ENCODE measurements at places on chromosomes 16 and 17.

DNA sequence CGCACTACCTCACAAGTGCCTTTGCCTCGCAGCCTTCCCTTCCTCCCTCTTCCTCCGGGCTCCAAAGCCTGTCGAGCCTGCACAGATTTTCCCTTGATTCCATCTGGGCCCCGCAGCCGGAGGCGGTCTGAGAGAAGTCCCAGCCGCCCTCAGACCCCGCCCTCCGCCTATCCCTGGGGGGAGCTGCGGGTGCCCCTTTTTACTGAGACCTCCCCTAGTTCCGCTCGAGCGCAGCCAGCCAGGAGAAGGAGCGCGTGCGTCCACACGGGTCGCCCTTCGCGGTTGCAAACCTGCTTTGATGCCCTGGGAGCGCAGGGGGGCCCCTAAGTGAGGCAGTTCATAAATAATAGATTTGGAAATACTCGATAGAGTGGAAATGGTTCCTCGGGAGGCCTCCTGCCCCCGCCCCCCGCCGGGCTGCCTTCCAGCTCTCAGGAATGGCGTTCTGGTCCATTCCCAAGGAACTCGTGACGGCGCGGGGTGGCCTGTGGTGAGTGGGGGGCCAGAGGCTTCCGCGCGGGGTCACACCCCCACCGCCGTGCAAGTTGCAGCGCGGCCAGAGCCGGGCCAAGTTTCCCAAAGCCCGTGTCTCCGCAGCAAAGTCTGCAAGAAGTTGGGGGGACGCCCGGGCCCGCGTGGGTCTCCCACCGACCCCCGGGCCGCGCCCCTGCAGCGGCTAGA, 610 bp downstream of the C16orf74 start:
- DNase-seq: peak; percentile 49

- DNase-seq: no peak
Observed at GRCh38 chr16:55263271-55264250, 60.4 kb upstream of the IRX6 start.

- no peak for DNase-seq
Observed at GRCh38 chr17:413016-413350, 60.4 kb upstream of the RPH3AL start.

- no peak for DNase-seq
Observed at GRCh38 chr16:23114131-23114904, 34.9 kb downstream of the USP31 start.

- no peak for DNase-seq
Observed at GRCh38 chr16:89898201-89898967, 20.3 kb upstream of the MC1R start.

- DNase-seq: peak; percentile 48
Observed at GRCh38 chr17:7590743-7591142, 849 bp upstream of the SOX15 start.

DNA sequence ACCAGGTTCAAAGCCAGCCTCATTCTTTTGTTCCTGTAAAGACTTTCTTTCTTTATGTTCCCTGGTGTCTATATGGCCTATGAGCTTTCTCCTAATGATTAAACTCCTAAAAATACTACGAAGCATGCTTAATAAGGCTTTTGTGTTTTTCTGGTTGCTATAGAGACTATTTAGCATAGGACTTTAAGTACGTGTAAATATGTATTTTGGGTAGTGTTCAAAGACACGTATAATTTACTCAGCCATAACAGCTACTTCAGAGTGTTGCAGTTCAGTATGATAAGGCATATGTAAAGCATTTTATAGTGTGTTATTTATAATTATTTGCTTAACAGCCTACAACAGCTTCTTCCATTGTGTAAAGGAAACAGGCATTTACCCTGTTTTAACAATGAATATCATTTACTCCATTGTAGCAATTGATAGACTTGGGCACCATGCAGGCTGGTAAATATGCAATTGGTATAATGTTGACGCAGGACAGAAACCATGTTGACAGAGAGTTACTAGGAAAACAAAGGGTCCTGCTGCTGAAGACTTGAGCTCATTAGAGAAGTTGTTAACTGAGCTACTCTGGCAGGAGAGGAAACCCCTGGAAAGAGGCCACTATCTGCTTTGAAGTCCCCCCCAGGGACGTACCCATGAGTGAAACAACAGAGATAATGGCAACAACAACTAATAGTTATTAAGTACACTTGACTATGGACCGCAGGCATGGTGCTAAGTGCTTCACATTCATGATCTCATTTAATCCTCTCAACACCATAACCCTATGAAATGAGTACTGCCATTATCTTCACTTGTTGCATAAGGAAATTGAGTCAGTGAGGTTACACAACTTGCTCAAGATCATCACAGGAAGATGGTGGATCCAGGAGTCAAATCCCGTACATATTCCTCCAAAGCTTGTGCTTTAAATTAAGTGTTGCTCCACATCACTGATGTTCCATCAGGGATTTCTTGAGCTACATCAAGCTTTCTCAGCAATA, 342.2 kb upstream of the DYNLRB2 start:
- DNase-seq: no peak

DNA sequence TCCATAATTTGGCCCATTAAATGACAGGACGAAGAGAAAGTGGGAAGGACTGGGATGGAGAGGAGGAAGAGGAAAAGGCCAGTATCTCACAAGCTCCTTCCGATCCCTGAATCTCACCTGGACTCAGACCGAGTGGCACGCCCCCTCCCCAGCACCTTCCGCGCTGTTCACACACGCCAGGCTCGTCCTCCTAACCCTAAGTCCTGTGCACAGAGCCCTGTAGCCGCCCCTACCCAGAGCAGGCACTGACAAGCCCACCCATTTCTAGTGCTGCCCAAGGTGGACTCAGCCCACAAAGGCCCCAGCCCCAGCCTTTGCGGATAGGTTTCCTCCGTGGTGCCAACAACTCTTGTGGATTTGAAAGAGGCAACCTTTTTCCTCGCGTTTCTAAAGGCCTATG, 9.2 kb downstream of the HS3ST3B1 start:
- DNase-seq: no peak

DNA sequence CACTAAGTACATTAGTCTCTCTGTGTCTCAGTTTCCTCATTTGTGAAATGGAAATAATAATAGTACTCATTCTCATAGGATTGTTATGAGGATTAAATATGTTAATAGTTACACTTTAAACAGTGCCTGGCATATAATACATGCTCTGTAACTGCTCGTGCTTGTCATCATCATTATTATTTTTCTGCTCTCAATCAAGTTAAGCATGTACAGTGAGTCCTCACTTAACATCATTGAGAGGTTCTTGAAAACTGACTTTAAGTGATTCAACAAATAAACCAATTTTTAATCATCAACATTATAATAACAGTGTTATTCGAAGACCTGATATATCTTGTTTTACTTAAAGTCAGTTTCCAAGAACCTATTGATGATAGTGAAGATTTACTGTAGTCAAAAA, 322.3 kb downstream of the ZFHX3 start:
- DNase-seq: no peak

- peak; percentile 12 for DNase-seq
Observed at GRCh38 chr16:47905771-47906170, 250.0 kb downstream of the ABCC12 start.

DNA sequence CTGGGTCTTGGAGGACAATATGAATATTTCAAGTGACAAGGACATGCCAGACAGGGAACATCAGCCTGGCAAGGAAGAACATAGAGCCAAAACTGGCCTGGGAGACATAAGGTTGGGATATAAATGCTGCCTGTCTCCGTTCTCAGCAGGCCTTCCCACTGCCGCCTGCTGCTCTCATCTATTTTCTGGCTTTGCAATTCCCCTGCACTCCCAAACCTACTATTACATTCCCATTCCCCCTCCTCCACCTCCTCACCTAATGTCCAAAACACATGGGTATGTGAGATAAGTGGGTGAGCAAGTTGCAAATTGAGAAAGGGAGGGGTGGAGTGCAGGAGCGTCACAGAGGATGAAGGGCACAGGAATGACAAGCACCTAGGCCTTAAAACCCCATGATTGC, 244.3 kb upstream of the CDH8 start:
- no peak for DNase-seq

DNA sequence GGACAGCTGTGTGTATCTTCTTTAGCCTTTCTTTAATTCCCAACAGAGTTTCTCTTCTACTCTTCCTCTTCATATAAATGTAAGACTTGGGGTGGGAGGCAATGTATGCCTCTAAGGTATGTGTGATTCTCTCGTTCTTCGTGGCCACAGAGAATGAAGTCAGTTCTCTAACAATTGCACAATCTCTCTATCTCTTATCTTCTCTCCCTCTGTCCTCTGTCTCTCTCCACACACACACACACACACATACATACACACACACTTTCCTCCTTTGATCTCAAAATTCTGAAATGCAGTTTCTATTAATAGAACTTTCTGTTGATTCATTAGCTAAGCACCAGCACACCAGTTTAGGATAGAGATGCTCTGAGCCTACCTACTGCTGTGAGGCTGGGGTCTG, 615.7 kb upstream of the SALL1 start:
- no peak for DNase-seq

GRCh38 chr16:31010585-31011325, at the start of gene STX1B:
Gene STX1B (minus strand): TSS chr16:31010638. CDS start chr16:31010396, 242 bp downstream.
- DNase-seq: no peak

DNA sequence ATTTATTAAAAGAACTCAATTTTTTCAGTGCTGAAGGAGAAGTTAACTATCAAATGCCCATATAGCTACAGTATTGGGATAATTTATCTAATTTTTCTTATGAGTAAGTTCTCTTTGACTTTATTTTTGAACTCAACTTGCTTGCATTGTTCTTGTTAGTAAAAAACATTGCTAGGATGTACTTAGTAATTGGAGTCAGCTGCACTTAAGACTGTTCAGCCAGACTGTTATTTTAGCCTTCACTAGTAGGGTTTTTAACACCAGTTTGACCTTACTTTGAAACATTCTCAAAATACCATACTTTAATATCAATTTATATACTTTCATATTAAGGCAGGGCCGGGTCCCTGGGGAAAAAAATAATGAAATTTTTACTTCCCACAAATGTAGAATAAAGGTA, 256.6 kb upstream of the TBX2 start:
- DNase-seq: no peak

- DNase-seq: peak; percentile 42
Observed at GRCh38 chr17:66354472-66354871, 52.1 kb downstream of the PRKCA start.

- DNase-seq: peak; percentile 40
Observed at GRCh38 chr17:48254896-48255295, 147.3 kb downstream of the SNX11 start.

- no peak for DNase-seq
Observed at GRCh38 chr17:32479074-32479617, 7.6 kb upstream of the CDK5R1 start.

DNA sequence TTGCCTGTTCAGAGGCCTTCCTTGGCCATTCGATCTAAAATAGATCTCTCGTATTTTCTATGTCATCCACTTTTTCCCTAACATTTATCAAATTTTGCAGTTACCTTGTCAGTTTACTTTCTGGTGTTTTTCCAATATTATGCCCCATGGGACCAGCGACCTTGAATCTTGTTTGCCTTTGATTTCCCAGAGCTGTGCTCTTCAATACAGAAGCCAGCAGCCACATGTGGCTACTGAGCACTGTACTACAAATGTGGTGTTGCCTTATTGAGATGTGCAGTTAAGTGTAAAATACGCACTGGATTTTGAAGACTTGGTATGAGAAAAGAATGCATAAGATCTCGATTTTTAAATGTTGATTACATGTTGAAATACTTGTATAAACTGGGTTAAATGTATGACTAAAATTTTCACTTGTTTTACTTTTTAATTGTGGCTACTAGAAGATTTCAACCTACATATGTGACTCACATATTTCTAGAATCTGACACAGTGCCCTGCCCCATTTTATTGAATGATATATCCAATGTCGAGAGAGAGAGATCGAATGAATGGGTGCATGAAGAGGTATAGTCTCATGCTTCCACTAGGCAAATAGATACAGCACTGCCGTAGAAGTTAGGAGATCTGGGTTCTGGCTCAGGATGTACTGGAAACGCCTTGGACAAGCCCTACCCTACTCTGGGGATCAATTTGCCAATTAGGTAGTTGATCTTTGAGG, 824 bp upstream of the PSME3 start:
- DNase-seq: no peak

DNA sequence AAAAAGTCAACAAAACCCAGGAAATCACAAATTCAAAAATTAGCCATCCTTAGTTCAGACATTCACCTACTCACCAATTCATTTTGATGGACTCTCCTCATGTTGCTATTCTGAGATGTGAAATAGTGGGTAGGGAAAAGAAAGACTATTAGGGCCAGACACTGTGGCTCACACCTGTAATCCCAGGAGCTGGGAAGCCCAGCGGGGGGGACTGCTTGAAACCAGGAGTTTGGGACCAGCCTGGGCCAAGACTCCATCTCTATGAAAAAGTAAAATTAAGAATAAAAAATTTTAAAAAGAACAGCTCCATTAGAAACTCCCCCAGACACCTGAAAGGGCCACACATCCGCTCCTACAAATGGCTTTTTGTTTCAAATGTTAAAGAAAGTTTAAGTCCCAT, 21.4 kb downstream of the UBE2O start:
- no peak for DNase-seq

- DNase-seq: no peak
Observed at GRCh38 chr16:75308011-75308410, 56.6 kb upstream of the BCAR1 start.

DNA sequence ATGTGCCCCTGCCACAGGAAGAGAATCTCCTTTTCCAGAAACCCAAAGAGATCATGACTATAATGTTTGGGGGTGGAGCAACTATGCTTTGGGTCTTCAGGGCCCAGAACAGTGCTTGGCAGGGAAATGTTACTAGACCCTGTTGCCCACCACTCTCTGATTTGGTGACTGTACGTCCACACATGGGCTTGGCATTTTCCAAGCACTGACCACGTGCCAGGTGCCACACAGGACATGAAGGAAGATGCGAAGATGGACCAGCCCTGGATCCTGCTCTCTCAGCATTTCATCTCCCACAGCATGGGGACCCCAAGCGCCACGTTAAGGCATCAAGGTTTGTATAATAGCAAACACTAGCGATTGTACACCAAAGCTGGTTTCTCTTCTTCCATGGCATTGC, 50.1 kb downstream of the GSG1L start:
- DNase-seq: no peak

GRCh38 chr17:67248291-67248690, 3.3 kb upstream of the HELZ start:
- no peak for DNase-seq

- no peak for DNase-seq
Observed at GRCh38 chr17:6276711-6277110, 158.2 kb downstream of the AIPL1 start.

GRCh38 chr17:4097165-4097960, 45.5 kb downstream of the ZZEF1 start:
- DNase-seq: no peak

- DNase-seq: peak; percentile 17
Observed at GRCh38 chr16:69563605-69564580, 1.9 kb upstream of the NFAT5 start.

GRCh38 chr16:1002399-1003166, 21.0 kb downstream of the SOX8 start:
- DNase-seq: peak; percentile 70

DNA sequence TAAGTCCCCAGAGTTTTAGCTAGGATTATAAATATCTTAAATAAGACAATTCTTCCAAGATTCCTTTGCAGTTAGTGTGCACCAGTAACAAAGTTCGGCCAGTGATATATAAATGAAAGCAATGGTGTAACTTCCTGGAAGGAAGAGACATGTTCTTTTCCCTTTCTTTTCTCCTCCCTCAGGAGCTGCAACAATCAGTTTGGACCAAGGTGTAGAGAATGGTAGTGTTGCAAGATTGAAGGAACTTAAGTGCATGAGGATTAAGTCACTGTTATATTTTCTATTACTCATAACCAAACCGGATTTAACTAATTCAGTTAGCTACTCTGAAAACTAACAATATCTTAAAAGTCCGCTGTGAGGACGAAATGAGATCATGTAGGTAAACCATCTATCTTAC, 68.9 kb upstream of the KCNJ16 start:
- peak; percentile 66 for DNase-seq
